ENCODE measurements at places on chromosomes 7 and 10. TPM values are rescaled to one million over a fixed set of nuclear protein-coding genes. Genes with fewer than 3 reads are reported as not detected.

Gene NPSR1
- not detected for total RNA-seq

Gene CISD1
- 6.6 TPM for total RNA-seq

Gene C7orf57
- 0.29 TPM for total RNA-seq

Gene CYP3A4
- total RNA-seq = not detected

Gene IRF5
- 12.5 TPM for total RNA-seq

Gene MBL2
- not detected for total RNA-seq

Gene DENND10
- 37.4 TPM for total RNA-seq

Gene CTAGE15
- total RNA-seq = 0.73 TPM

Gene STEAP1B
- 0.75 TPM for total RNA-seq

Gene FBH1
- 69.0 TPM for total RNA-seq

Gene ACTL6B
- total RNA-seq = not detected

Gene RPA3
- total RNA-seq = 34.9 TPM

Gene TDRD1
- 0.20 TPM for total RNA-seq

Gene LMBR1
- 47.3 TPM for total RNA-seq

Gene PLEKHA8
- total RNA-seq = 5.9 TPM

Gene ZFAND4
- 26.2 TPM for total RNA-seq
